ENCODE measurements at places on chromosomes 11 and 22.

GRCh38 chr11:5251746-5252145, 2.1 kb upstream of the HBG1 start:
- no peak for DNase-seq

DNA sequence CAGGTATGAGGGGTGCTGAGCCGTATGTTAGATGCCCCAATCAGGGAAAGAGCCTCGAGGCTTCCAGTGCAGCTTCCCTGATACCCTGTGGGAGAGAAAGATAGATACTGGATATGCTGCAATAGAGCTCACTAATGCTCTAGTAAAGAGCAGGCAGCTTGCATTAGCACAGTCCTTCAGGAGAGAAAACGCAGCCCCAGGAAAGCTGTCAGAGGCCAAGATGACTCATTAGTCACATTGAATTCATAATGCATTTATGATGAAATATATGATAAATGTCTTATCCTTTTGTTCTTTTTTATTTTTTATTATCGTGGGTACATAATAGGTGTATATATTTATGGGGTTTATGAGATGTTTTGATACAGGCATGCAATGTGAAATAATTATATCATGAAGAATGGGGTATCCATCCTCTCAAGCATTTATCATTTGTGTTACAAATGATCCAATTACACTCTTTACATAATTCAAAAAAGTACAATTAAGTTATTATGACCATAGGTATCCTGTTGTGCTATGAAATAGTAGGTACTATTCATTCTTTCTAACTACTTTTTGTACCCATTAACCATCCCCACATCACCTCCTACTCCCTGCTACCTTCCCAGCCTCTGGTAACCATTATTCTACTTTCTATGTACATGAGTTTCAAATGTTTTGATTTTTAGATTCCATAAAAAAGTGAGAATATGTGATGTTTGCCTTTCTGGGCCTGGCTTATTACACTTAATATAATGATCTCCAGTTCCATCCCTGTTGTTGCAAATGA, 94.5 kb upstream of the TOP3B start:
- no peak for DNase-seq

DNA sequence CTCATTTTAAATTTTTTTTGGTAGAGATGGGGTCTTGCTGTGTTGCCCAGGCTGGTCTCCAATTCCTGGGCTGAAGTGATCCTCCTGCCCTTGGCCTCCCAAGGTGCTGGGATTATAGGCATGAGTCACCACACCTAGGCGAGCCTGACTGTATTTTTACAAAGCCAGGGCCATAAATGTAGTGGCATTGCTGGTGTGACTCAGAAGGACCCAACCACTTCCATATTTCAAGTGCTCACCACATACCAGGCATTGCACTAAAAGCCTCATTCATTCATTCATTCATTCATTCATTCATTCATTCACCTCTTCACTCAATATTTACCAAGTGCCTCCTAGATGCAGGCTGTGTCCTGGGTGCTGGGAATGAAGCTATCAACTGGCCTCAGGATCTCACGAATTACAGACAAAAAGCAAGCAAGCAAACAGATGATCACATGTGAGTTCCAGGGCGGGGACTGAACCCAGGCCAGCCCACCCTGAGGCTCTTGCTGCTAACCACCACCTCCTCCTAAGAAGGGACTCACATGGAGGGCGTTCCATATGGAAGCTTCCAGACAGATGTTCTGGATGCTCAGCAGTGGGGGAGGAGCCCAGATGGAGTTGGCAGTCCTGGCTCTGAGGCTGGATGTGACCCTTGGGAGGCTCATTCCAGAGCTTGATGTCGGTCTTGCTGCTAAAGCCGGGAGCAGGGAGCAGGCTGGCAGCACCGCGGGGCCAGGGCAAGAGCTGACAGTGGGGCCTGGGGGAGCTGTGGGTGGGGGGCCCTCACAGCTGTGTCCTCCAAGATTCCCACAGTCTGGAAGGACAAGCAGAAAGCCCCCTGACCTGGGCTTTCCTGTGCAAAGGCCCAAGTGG, 158.8 kb downstream of the CTTN start:
- DNase-seq: no peak

GRCh38 chr11:35598254-35599125, 19.8 kb upstream of the FJX1 start:
- no peak for DNase-seq

DNA sequence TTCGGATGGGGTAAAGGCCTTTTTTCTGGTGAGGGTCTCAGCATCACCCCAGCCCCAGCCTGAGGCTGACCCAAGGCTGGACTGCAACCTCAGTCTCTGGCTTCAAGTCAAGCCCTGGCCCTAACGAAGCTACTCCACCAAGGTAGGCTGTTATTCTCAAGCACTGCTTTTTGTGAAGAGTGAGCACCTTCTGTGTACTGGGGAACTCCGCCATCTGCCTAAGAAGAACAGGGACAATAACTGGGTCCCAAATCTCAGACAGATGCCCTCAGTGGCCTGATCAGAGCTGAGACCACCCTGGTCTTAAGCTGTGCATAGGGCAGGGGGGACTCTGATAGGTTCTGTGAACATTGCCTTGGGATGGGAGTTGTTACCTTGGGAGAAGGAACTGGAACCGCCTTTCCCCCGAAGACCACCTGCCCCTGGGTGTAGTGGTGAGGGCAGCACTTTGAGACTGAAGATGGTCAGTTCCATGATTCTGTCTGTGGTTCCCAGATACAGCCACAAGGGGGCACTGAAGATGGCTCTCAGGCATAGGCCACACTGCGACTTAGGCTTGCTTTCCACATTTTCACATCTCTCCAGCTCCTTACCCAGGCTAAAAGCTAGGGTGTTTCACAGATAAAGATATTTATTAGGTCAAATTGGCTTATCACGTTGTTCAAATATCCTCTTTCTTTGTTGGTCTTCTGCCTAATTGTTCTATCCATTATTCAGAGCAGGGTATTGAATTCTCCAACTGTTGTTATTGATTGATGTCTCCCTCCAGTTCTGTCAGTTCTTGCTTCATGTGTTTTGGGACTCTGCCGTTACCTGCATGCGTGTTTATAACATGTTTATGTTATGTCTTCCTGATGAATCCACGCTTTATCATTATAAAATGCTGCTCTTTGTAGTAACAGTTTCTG, 11.8 kb upstream of the UVRAG start:
- DNase-seq: peak; percentile 78

- no peak for DNase-seq
These were observed 11.8 kb downstream of the SOX10 start for GRCh38 chr22:37972527-37972926.

Measured in aorta (tissue), 5 donors.